GM12878 (cell line): ENCODE measurements at places on chromosomes 11 and 22.

- DNase-seq, result no peak
Observed at GRCh38 chr11:40405614-40406013, 1053.8 kb downstream of the LRRC4C start.

DNA sequence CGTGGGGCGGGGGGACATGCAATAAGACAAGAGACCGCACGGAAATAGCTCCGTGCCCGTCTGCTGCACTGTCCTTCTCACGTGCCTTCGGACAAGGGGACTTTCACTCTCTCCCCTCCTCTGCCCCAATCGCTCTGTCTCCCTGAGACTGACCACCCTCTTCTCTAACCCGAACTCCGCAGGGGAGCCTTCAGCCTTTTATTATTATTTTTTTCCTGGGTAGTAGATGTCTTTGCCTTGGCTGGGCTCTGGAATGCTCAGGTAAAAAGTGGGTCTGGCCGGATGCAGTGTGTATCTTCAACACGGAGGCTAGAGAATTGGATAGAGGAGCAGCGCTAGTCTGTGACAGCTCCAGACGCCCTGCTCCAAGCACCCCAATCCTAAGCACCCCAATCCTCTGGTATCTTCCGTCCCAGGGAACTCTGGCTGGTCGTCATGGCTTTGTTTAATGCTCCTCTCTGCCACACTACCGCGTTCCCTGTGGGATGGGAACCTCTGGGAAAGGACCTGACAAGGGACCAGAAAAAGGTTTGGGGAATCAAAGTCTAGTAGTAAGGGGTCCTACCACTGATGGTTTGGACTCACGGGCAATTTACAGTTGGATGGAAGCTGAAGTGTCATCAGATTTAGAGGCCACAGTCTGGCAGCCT is 25.1 kb upstream of the ROBO3 start:
- DNase-seq, result no peak

GRCh38 chr11:76067099-76067498 is 139.2 kb downstream of the WNT11 start:
- no peak for DNase-seq

DNA sequence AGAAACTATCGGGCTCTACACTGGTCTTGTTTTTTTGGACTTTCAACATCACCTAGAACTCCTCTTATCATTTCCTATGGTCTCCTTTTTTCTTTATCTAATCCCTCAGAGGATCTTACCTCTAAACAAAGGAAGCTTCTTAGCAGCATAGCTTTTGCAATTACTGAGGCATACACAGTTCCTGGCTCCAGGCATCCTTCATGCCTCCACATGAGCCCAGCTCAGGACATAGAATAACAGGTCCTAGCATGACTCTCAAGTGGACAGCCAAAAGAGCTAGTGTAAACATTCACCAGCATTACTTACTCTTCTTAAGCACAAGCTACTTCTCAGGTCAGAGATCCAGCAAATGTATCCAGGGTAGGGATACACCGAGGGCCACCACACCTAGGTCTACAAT is 17.1 kb downstream of the CFAP300 start:
- DNase-seq, result no peak

- no peak for DNase-seq
Observed at GRCh38 chr11:1162138-1162475, 4.4 kb downstream of the MUC5AC start.

DNA sequence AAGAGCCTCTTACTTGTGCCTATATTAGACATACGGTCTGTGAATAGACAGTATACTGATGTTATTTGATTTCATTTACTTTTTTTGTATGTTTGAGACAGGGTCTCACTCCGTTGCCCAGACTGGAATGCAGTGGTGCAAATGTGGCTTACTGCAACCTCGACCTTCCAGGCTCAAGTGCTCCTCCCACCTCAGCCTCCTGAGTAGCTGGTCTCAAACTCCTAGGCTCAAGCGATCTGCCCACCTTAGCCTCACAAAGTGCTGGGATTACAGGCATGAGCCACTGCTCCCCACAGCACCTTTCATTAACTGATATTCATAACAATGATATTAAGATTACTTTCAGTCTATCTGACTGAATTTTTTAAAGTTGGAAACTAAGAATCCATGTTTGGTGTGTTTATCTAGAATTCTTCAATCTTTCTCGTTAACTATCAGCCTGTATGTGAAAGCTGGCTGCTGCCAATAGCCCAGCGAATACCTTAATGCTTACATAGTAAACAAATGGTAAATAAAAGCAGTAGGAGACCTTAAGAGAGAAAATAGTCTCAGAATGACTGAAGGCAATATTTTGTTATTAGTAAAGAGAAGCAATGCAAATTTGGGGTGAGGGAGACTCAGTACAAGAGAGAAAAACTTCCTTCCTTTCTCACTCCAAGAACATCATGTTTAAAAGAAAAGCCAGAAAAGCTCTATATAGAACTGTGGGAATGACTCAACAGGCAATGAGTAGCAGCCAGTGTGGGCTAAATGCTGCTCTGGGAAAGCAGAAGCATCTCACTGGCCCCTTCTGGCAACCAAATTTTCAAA is 101.9 kb downstream of the MRTFA start:
- DNase-seq, result peak; percentile 53

DNA sequence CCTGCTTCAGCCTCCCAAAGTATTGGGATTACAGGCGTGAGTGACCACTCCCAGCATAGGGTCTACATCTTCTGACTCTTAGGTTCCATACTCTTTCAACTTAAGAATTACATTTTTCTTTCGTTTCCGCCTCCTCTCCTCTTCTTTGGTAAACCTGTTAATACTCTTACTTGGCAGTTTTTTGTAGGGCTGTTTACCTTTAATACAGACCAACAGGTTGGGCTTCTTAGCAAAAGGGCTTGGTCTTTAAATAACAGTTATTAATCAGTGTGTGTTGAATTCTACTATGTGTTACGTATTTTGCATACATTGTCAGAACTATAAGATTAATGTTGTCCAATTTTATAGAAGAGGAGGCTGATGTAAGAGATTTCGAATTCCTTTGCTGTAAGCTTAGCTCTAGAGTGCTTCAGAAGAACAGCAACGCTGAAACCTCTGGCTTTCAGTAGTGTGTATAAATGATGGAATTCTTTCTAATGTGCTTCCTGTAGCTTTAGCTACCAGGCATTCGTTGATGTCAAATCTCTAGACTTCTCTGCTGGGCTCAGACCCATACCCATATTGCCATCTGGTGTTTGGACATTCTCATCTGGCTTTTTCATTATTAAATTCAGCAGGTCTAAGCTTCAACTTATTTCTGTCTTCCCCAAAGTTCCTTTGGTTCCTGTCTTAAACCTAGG is 3.1 kb downstream of the FDX1 start:
- DNase-seq, result no peak

GRCh38 chr11:120413480-120413879 is 77.3 kb downstream of the ARHGEF12 start:
- no peak for DNase-seq

GRCh38 chr11:111411456-111411855 is 32.4 kb upstream of the POU2AF1 start:
- no peak for DNase-seq

GRCh38 chr11:119249671-119250010 is 43.5 kb downstream of the CBL start:
- no peak for DNase-seq

- no peak for DNase-seq
Observed at GRCh38 chr11:65491614-65492386, 7.0 kb upstream of the MALAT1 start.

DNA sequence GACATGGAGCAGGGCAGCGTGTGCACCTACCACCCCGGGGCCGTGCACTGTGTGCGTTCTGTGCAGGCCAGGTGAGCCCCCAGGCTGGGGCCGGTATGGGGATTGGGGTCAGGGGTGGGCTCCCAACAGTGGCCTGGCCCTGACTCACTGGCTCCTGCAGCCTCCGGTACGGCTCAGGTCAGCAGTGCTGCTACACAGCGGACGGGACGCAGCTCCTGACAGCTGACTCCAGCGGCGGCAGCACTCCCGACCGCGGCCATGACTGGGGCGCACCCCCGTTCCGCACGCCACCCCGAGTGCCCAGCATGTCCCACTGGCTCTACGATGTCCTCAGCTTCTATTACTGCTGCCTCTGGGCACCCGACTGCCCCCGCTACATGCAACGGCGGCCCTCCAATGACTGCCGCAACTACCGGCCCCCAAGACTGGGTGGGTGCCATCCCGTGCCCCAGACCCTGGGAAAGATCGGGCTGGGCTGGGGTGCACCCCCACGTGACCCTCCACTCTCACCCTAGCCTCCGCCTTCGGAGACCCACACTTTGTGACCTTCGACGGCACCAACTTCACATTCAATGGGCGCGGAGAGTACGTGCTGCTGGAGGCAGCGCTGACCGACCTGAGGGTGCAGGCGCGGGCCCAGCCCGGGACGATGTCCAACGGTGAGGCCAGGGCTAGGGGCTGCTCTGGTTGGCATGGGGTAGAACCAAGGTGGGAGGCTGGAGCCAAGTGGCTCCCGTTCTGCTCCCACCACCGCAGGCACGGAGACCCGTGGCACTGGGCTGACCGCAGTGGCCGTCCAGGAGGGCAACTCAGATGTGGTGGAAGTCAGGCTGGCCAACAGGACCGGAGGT is 4.4 kb downstream of the SUSD2 start:
- DNase-seq, result no peak

- DNase-seq, result no peak
Observed at GRCh38 chr22:43824724-43825420, 12.8 kb upstream of the EFCAB6 start.

DNA sequence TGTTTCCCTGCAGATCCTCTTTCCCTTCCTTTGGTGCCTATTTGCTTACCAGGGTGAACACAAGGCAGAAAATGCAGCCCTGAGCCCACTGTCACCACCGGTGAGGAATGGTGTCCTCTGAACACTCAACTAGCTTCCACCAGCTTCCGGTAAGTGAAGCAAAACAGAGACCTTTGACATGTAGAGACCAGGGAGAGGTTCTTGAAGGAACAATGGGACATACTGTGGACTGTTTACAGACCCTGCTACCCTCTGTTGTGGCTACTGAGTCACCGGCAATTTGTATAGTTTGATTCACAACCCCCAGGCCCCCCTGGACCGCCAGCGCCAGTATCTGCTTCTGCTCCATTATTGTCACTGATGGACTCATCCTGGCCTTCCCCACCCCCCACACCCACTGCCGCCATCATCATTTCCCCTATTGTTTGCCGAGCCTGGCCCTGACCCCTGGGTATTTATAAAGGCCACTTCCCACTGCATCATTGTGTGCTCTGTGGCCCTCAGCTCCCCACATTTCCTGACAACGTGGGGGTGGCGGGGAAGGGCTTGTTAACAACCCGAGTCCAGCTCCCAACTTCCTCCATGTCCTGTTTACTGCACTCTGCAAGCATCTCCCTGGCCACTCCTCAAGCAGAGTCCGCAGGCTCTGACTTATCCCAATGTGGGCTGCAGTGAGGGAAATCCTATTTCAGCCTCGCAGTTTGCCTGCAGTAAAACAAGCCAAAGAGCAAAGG is 252.9 kb downstream of the ETS1 start:
- no peak for DNase-seq

DNA sequence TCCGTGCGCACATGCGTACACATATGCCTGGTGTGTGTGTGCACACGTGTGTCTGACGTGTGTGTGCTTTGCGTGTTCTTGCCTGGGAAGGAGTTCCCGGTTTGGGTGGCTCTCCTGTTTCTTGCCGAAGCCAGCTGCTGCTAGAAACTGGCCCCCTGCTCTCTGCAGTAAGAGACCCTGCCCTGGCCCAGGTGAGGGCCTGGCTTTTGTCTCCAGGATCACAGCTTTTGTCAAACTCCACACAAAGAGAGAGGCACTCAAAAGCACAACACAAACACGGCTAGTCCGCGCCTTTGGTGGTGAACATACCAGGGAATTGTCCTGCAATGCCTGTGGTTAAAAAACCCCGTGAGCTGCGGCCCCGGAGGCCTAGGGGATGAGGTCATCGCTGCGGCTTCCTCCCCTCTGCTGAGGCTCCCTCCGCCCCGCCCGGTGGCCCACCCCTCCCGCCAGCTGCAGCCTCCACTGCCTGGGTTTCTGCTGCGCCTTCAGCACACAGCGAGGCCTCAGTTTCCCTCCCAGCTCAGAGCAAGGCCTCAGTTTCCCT is 88.9 kb downstream of the KCNQ1 start:
- DNase-seq, result no peak

GRCh38 chr11:133794205-133794604 is 51.1 kb downstream of the SPATA19 start:
- DNase-seq, result no peak

DNA sequence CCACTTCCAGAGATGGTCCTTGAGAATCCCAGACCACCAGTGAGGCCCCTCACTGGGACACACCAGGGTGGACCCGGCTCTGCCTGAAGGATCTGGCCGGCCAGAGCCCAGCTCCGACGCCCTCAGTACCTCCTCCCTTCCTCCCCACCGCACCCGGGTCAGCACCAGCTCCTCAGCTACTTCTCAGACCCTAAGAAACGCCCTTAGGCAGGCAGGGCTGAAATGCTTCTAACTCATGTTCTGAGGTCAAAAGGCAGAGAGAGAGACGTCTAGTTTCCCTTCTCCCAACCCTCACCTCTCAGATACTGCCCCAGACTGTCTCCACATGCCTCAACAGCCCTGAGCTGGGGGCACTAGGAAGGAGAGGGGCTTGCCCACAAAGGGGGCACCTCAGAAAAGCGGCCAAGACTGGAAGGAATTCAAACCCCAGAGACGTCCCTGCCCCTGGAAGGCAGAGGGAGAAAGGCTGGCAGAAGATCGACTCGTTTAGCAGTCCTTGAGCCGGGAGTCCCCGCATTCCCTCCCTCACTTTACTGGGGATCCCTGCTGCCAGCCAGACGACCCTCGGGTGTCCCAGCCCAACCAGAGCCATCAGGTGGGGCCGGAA is 539 bp downstream of the USH1C start:
- no peak for DNase-seq
